ENCODE measurements at places on chromosomes 2 and 18. TPM values are rescaled to one million over a fixed set of nuclear protein-coding genes. Genes with fewer than 3 reads are reported as not detected.

DNA sequence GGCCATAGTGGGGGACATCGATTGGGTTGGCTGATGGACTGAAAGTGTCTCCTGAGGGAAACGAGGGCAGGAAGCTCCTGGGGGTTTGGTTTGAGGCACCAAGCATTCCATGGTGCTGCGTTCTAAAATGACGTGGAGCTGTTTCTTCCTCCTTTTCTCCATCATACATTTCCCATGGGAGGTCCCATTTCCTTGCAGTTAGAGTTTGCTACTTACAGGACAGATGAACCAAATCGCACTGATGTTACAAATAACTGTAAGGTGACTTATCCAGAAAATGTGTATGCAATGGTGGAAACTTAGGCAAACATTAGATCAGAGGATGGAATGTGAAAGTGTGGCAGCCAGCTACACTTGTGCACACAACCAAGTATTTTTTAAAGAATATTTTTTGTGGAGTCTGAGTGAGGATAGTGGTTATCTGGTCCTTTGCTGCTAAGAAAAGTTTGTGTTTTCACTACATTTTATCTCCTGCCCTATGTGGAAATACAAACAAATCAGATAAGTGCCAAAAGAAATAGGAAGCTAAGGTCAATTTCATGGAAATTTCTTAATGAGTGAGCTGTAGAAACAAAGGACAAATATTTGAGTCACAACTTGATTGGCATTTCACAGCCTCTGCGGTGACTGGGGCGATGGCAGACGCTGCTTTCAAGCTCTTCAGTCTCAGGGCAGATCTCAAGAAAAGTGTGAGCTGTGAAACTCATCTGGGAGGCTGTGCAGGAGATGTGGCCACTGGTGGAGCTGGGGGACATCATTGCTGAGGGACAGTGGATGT, 256.2 kb downstream of the TSN start:
- no peak for DNase-seq

- no peak for DNase-seq
Measured at GRCh38 chr2:171347591-171348032, 86.2 kb downstream of the METTL8 start.

- DNase-seq, result no peak
Measured at GRCh38 chr2:19886261-19886660, 15.5 kb downstream of the TTC32 start.

The TRIM43 gene
- total RNA-seq, result 0.25 TPM

DNA sequence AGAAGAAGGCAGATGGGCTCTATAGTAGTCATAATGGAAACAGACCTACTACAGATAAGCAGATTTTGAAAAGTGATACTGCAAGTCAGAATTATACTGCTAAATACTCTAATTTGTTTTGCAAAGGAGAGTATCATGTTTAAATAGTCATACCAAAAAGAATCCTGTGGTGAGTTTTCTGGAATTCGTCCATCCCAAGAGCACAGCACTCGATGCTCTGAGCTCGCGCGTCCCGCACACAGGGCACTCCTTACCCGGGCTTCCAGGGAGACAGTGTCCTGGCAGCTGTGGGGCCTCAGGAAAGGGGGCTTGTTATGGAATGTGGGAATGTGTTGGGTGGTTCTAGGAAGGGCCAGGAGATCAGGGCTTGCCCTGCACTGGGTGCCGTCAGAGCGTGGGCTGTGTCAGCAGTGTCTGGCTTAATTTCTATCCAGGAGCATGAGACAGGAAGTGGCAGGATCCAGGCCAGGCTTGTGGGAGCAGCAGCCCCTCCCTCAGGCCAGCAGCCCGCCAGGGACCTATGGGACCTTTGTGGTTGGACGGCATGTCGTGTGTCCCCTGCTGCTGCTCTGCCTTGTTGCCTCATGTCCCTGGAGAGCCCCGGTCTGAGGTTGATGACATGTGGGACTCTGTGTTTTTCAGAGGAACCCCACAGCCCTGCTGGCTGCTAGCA, 193.2 kb upstream of the TPO start:
- no peak for DNase-seq

GRCh38 chr2:226584518-226585055, 215.0 kb downstream of the IRS1 start:
- no peak for DNase-seq

DNA sequence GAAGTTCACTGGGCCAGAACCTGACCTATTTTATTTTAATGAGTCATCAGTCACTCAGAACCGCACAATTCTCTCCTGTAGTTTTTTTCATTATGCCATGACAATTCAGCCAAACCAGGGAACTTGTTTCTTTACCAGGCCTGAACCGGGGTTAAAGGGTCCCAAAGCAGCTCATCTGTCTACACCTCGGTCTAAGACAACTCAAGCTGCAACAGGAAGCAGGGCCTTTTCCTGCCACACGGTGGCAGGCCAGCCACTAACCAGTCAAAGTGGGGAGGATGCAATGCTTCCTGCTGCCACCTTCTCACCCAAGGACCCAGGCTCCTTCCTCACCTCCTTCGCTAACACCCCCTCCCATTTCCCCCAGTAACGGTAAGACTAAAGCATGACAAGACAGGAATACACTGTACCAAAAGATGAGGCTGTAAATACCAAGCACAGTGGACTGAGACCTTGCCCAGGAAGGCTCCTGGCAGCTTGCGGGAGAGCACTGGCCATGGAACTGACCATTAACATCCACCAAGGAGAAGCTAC, 56.7 kb upstream of the ACKR3 start:
- peak; percentile 57 for DNase-seq

The SLC23A3 gene
- 1.9 TPM for total RNA-seq

GRCh38 chr2:224946895-224947294, 95.4 kb downstream of the DOCK10 start:
- no peak for DNase-seq

DNA sequence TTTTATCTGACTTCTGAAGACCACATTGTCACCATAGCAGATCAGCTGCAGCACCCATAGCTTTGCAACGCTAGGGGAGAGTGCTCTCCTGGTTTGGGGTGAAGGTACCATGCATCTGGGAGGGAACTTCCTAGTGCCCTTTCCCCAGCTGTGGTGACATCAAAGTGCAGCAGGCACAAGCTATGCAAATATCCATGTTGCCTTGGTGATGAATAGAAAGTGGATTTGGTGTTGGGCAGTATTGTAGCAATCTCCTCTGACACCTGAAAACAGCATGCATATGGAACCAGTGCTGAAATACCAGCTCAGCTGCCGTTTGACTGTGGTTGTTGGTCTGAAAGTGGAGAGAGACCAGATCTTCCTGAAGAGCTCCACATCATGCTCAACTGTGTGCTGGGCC, 37.1 kb downstream of the BCL2L11 start:
- DNase-seq, result no peak

DNA sequence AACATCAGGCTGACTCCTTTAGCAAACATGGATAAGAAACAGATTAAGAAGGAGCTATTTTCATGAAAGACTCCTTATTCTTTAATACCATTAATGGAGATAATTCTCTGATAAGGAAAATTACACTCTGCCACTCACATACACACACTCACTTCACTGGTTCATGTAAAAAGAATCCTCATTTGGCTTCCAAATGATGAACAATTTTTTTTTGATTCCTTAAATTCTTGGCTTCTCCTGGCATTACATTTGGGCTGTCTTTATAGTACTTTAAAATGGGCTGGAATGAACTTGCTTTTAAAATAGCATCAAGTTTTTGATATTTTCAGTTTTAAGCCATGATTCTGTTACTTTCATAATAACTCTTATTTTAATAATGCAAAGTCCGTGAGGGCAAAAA, 328.6 kb downstream of the SLC8A1 start:
- DNase-seq, result no peak

DNA sequence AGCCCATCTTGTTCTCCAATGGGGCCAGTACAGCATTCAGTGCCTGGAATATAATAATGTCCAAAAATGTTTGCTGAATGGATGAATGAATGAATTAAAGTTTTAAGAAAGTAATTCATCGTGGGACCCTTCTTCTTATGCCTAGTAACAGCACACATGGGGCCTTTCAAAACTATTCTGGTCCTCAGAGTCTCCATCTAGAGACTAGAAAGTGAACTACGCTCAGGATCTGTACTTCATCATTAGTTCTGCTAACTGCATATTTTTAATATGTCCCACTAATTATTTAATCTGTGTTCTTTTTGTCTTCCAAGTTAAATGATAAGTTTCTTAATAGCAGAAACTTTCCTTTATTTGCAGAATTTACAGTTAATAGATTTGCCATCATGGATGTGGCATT, 172.5 kb downstream of the SMAD2 start:
- DNase-seq, result no peak

DNA sequence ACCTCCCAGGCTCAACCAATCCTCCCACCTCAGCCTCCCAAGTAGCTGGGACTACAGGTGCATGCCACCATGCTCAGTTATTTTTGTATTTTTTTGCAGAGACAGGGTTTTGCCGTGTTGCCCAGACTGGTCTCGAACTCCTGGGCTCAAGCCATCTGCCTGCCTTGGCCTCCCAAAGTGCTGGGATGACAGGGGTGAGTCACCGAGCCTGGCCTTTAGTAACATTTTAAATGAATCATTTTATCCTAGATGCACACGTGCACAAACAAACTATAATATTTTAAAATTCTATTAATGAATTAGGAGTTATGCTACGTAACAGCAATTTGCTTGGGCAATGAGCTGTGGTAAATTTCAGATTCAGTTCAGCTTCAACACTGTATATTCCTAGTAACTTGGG, 862.5 kb upstream of the ID2 start:
- DNase-seq, result no peak

- DNase-seq, result no peak
Measured at GRCh38 chr2:158934170-158934569, 34.3 kb upstream of the TANC1 start.

- no peak for DNase-seq
Measured at GRCh38 chr2:230575642-230576324, 136.9 kb upstream of the CAB39 start.

GRCh38 chr2:218997731-218998130, 4.5 kb upstream of the CRYBA2 start:
- DNase-seq, result no peak

DNA sequence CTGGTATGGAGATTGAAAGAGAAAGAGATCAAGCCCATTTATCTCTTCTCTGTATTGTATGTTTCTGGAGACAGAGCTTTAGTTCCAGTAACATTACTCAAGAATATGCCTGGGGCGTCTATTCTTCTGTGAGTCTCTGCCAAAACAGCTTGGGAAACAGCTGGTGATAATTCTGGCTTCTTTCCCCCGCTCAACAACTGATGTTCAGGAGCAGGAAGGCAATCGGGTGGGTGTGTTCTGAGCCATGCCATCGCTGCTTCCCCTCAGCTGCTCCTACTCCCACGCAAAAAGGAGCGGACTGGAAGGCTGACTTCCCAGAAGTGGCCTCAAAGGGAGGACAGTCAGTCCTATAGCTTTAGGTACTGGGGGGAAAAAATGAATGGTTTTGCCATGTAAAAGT, 695.1 kb downstream of the PLCL1 start:
- no peak for DNase-seq

GRCh38 chr2:106974891-106975290, 88.9 kb upstream of the ST6GAL2 start:
- no peak for DNase-seq

GRCh38 chr2:138500592-138501424, 762 bp upstream of the SPOPL start:
- no peak for DNase-seq

DNA sequence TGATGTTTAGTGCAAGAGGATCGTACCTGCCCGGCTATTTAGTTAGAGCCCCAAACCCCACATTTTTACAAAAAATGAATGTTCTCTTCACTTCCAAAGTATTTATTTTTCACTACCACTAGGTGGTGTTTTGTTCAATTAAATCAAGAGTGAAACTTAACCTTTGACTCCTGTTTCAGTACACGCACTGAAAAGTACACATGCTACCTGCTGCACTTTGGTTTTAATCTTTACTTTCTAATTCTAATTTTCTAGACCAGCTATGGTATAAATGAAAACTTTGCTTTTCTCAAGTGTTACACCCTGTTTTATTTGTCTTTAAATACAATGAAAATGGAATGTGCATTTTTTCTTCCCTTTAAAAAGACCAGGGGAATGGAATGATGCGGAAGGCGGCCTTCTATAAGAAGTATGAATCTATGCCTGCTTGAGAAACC, 31.4 kb upstream of the CHN1 start:
- DNase-seq, result no peak

DNA sequence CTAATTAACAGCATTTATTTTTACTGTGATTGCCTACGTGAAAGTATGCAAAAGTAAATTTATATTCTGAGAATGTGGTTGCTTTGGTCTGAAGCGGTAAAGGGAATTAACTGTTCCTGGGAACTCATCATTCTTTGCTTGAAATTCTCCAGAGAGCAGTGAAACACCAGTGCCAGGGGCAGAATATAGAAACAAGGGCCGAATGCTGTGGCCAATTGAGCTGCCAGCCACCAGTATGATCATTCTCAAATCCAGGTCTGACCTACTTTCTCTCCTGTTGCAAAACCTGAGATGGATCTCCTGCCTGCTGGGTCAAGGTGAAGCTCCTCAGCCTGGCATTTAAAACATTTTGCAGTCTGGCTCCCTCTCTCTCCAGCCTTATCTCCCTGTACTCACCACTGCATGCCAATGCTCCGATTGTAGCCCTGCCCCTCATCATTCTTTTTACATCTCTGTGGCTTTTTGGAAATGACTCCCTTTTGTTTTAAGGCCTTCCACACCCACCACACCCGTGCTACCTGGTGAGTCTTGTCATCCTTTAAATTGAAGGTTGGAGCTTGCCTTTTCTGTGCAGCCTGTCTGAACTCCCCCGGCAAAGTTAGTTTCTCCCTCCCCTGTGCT, 94.5 kb upstream of the TMEM178A start:
- DNase-seq, result no peak

The DOK6 gene
- total RNA-seq, result not detected

GRCh38 chr2:163600801-163601200, 135.0 kb downstream of the FIGN start:
- no peak for DNase-seq

The PRSS56 gene
- not detected for total RNA-seq

The ALPI gene
- not detected for total RNA-seq

- DNase-seq, result no peak
Measured at GRCh38 chr2:3902131-3902530, 198.8 kb downstream of the DCDC2C start.

- no peak for DNase-seq
Measured at GRCh38 chr18:80070825-80071224, 36.6 kb downstream of the RBFA start.

The FSHR gene
- total RNA-seq, result not detected

The IL36B gene
- not detected for total RNA-seq
